Activated T-helper 2 cell treated with anti-CD3 and anti-CD28 coated beads, Interferon-gamma antibody, Interleukin-2, Interleukin-4, amounts not matched to agents 10 μg/mL and 5 μg/mL and 100 μg/mL, durations not matched to agents 14 hours and 24 hours and 36 hours (primary cell): ENCODE measurements at places on chromosomes 12 and 14.

DNA sequence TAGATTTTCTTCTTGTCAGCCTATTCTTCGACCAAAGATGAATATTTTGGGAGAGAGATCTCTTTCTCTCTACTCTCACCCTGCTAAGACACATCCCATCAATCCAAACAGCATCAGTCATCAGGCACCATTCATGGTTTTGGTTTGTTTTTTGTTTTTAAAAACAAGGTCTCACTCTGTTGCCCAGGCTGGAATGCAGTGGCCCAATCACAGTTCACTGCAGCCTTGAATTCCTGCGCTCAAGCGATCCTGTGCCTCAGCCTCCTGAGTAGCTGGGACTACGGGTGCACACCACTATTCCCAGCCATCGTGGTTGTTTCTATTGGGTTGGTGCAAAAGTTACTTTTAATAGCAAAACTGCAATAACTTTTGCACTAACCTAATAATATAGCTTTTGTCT, 14.4 kb upstream of the ITPR2 start:
- DNase-seq: no peak

GRCh38 chr12:30764251-30764650, 9.5 kb upstream of the CAPRIN2 start:
- DNase-seq: no peak

GRCh38 chr14:23348297-23348655, 4.4 kb downstream of the SLC22A17 start:
- no peak for DNase-seq

DNA sequence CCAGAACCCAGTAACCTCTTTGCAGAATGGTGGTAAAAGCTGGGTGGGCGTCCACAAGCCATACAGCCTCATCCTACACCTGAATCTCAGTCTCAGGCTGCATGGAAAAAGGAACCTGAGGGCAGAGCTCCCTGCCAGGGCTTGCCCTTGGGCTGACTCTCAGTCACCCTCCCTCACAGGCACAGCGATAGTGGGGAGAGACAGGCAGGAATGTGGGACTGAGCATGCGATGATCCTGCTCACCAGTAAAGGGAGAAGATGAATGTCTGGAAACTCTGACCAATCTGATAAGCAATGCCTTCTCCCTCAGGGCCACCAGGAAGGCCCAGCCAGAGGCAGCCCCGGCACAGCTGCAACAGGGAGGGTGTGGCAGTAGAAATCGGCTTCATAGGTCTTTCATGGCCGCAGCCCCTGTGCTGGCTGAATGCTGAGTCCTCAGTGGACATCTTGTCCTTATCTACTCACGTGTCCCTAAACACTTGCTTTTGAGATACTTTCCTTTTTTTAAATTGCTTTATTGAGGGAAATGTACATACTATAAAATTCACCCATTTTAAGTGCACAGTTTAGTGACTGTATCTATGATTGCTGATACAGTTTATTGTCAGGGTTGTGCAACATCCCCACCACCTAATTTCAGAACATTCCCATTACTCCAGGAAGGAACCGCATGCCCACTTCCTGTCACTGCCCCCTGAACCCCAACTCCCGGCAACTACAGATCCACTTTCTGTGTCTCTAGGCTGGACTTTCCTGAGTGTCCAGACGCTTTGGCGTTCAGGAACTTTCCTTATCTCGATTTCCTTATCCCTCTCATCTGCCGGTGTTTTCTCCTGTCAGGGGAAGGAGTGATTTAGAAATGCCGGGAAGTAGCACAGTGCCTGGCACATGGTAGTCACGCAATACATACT, 258.1 kb downstream of the PCNX1 start:
- no peak for DNase-seq

- DNase-seq: no peak
These were observed 6.1 kb upstream of the IL26 start for GRCh38 chr12:68231691-68232090.

- DNase-seq: no peak
These were observed 420.2 kb upstream of the TBX3 start for GRCh38 chr12:115103884-115104883.

DNA sequence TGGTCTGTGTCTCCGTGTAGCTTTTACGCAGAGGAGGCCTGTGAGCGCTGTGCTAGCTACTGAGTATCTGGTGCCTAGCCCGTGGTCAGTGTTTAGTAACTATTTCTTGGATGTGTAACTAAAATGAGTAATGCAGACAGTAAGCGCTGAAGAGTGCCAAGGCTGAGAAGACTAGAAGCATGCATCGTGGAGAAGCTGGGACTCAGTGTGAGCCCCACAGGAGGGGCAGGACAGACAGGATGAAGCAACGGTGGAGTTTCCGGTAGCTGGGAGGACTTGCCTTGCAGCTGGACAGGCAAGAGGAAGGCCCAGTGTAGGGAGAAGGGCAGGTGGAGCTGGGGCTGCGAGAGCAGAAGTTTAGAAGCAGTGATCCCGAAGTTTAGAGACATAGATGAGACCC, 233.4 kb upstream of the FKBP4 start:
- no peak for DNase-seq

DNA sequence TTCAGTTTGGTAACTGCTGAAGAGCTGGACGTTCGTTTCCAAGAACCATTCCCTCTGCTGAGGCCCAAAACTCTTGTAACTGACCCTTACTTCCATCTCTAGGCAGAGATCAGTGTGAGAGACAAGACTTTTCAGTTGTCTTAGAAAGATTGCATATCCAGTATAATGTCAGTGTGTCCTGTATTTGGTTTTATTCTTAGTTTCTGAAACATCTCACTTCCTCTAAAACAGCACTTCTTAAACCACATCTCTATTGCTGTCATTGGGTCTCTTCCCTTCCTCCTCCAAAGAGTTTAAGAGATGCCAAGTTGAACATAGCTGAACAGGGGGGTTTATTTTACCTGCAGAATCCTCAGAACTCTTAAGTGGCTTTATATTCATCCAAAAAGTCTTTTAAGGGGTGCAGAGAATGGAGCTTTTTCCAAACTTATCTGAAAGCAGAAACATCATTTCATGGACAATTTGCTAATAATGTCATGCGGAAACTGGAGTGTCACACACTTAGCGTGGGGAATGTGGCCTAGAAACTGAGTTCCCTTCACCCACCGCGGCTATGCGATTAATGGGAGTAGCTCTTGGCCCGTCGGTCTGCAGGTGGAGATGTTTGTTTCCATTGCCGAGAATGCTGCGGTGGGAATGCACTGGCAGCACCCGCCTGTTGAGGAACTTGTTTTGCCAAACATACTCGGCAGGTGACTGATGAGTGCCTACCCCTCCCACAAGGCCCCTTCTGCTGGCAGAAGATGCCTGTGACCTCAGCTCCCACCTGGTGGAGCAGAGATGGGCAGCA, 148.2 kb downstream of the ADGRD1 start:
- DNase-seq: no peak
